ENCODE measurements at places on chromosomes 6 and 20.

- no peaks in the 10 kb centered on the region for H3K4me1 ChIP-seq
- H3K27ac ChIP-seq: no peak overlapping the region
- H3K4me3 ChIP-seq: no peak overlapping the region
- H3K27me3 ChIP-seq: no peaks in the 10 kb centered on the region
- no peaks in the 10 kb centered on the region for H3K36me3 ChIP-seq
Observed at GRCh38 chr20:36182604-36183154, 28.1 kb downstream of the EPB41L1 start.

- H3K4me3 ChIP-seq: no peak overlapping the region
- H3K27me3 ChIP-seq: peaks cover 28% of the 10 kb centered on the region
- peaks cover 2% of the 10 kb centered on the region for H3K4me1 ChIP-seq
- H3K27ac ChIP-seq: no peak overlapping the region
Observed at GRCh38 chr20:58721951-58722778, 29.6 kb downstream of the NPEPL1 start.

GRCh38 chr6:137043710-137044365, 927 bp downstream of the IL20RA start:
- H3K36me3 ChIP-seq: no peaks in the 10 kb centered on the region
- peaks cover 33% of the 10 kb centered on the region for H3K27me3 ChIP-seq
- peaks cover 3% of the 10 kb centered on the region for H3K4me1 ChIP-seq
- H3K27ac ChIP-seq: no peak overlapping the region

- H3K27ac ChIP-seq: peak overlapping the region; percentile 43
- DNase-seq: peak; percentile 1
- H3K4me1 ChIP-seq: peaks cover 24% of the 10 kb centered on the region
Observed at GRCh38 chr6:57108691-57109090, 18.7 kb downstream of the ZNF451 start.

DNA sequence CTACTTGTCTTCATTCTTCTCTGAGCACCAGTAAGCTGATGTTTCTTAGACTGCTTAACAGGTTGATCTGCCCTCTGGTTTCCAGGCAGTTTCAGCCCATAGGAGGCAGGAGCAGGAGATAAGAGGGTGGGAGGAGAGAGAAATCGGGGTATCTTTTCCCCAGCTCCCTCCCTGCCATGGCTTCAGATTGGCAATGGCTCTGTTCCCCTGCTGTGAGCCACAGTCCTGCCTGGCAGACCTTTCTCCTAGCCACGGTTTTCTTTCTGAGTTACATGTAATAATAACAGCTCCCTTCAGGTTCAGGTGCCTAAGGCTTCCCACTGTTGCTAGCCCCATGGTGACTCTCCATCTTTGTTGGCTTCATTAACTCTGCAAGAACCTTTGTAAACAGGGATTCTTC, 115.3 kb downstream of the CD83 start:
- H3K27ac ChIP-seq: no peak overlapping the region
- peaks cover 2% of the 10 kb centered on the region for H3K36me3 ChIP-seq
- H3K27me3 ChIP-seq: no peaks in the 10 kb centered on the region

DNA sequence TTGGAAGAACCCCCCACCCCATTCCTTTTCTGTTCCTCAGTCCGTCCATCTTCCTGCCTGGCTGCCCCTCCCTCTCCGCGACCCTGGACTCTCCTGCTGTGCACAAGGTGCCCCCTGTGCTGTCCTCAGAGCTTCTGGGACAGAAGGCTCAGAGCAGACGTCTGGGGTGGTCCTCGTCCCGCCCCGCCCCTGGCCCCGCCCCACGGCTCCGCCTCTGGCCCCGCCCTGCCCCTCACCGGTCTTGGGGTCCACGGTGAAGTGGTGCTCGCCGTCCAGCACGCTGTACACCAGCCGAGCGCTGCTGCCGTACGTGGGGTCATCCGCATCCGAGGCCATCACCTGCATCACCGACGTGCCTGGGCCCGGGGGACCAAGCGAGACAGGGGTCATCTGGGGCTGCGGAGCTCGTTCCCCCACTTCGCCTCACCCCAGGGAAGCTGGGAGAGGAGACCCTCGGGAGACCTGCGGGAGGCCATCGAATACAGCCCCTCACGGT, 81.0 kb downstream of the CDH22 start:
- peaks cover 3% of the 10 kb centered on the region for H3K4me1 ChIP-seq
- H3K36me3 ChIP-seq: no peaks in the 10 kb centered on the region
- H3K4me3 ChIP-seq: no peak overlapping the region
- H3K27ac ChIP-seq: no peak overlapping the region

DNA sequence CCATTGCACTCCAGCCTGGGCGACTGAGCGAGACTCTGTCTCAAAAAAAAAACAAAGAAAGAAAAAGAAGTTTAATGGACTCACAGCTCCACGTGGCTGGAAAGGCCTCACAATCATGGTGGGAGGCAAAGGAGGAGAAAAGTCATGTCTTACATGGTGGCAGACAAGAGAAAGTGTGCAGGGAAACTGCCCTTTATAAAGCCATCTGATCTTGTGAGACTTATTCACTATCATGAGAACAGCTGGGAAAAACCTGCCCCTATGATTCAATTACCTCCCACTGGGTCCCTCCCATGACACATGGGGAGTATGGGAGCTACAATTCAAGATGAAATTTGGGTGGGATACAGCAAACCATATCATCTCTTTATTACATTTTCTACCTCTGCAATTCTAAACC, 25.9 kb downstream of the SF3B5 start:
- no peaks in the 10 kb centered on the region for H3K27me3 ChIP-seq
- H3K36me3 ChIP-seq: no peaks in the 10 kb centered on the region
- H3K4me1 ChIP-seq: peaks cover 22% of the 10 kb centered on the region

DNA sequence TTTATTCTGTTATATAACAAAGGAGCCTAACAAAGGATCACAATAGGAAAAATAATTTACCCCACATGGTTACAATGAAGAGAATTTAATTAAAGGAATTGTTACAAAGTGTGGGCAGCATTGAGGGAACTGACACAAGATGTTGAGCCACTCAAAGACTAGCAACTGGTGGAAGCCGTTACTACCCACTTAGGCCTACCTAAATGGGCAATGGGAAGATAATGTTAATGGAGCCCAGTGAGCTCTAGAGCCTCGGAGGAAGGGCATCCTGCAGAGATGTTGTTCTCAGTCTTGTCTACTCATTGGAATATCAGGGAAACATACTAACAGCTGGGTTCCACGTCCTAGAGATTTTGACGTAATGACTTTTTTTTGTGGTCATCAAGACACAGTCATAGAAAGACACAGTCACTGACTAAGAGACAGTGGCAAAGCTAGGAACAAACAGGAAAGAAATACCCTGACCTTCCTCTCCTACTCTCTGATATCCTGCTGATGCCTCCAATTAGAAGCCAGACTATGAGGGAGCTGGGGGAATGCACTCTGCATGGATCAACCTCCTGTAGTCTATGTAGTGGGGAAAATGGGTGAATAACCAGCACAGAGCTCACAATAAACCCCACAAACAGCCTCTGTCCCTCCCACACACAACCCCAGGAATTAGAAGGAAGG, 523.8 kb upstream of the FLRT3 start:
- no peak for DNase-seq
- no peak overlapping the region for H3K4me3 ChIP-seq
- no peaks in the 10 kb centered on the region for H3K4me1 ChIP-seq
- no peaks in the 10 kb centered on the region for H3K36me3 ChIP-seq
- peaks cover 2% of the 10 kb centered on the region for H3K27me3 ChIP-seq
